K562 (cell line): ENCODE measurements at places on chromosomes 4 and X. TPM values are rescaled to one million over a fixed set of nuclear protein-coding genes. Genes with fewer than 3 reads are reported as not detected.

DNA sequence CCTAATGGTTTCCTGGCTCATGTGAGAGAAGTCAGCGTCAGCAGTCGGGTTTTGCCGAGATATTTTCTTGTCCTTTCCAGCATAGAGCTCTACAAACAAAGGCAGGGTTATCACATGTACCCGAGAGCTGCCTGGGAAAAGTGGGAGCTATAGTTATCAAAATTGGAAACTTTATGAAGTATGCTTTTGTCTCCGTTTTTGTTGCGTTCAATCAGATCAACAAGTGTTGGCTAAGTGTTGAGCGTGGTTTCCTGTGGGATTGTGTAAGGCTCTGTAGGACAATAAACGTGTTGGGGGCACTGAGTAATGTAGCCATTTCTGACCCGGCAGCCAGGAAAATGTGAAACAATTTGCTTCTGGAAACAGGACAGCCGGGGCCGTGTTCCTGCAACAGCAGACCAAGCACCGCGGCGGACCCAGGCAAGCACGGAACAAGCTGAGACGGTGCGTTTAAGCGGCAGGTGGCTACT lies at the start of gene BMX:
TSS of gene BMX (plus strand) at position 311 of the 470 bp plus-strand sequence. CDS start 7,547 bp downstream, outside the sequence.
- H3K27ac ChIP-seq: no peak within 1 kb of the TSS
- H3K4me1 ChIP-seq: no peaks in the 10 kb centered on the region
- no peak for DNase-seq
- H3K36me3 ChIP-seq: no peaks in the 10 kb centered on the region; the same call in 2 of the 3 replicates
- no peaks in the 10 kb centered on the region for H3K27me3 ChIP-seq

DNA sequence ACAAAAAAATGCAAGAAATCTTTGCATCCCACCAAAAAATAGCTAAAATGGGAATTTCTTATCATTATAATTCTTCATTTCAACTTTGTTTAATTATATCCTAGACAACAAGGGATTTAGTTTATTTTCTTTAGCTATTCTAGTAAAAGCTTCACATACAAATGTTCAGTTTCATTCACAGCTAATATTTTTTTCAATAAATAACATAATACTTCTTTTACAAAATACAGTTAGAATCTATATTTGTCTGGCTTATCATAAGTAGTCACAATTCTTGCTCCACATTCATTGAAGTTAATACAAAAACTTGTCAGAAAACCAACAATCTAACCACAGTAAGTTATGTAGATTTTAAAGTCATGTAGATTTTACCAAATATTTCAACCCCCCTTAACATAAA lies 414.4 kb downstream of the FAT4 start:
- no peak overlapping the region for H3K4me3 ChIP-seq
- no peaks in the 10 kb centered on the region for H3K27me3 ChIP-seq
- H3K4me1 ChIP-seq: no peaks in the 10 kb centered on the region

DNA sequence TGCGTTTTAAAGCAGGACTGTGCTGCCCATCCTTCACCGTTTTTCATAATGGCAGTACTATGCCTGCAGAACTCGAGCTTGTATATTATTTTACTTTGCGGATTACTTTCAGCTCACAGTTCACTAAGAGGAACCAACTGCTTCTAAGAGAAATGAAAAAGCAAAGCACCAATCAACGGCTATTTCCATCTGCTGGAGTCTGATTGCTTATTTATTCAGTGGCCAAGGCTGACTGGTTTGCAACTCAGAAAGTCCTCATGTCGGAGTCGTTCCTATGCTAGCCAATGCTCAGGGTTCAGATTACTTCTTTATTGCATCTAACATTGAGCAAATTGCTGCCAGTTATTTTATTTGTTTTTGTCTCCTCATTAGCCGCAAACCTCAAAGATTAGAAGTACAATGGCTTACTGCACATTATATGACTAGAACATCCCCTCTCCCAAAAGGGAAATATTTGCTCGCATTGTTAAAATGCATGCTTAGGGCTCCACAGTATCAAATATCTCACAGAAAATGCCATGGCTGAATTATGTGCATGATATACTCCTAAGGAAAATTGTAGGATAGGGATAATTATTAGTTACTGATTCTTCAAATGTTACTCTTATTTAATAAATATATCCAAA lies 1628.2 kb upstream of the ADGRL3 start:
- H3K27ac ChIP-seq: no peak overlapping the region
- DNase-seq: no peak
- no peaks in the 10 kb centered on the region for H3K36me3 ChIP-seq
- H3K27me3 ChIP-seq: no peaks in the 10 kb centered on the region

GUCY1B1 gene
- total RNA-seq: 0.11 TPM in 1 of 2 replicates, not detected in the other

- DNase-seq: no peak
- H3K27ac ChIP-seq: no peak overlapping the region
- peaks cover 17% of the 10 kb centered on the region; the same call in 2 of the 3 replicates for H3K4me1 ChIP-seq
- H3K4me3 ChIP-seq: no peak overlapping the region
- no peaks in the 10 kb centered on the region for H3K27me3 ChIP-seq
These were observed 50.9 kb downstream of the FAM193A start for GRCh38 chr4:2587213-2587823.

GRCh38 chr4:7526929-7527535 lies 92.3 kb upstream of the PSAPL1 start:
- H3K4me1 ChIP-seq: peaks cover 3% of the 10 kb centered on the region; the same call in 1 of the 2 replicates
- H3K36me3 ChIP-seq: no peaks in the 10 kb centered on the region
- DNase-seq: no peak
- no peak overlapping the region for H3K4me3 ChIP-seq
- peaks cover 55% of the 10 kb centered on the region for H3K27me3 ChIP-seq

EGF gene
- 1.2 and 1.5 TPM in 2 replicates for total RNA-seq

PALLD gene
- total RNA-seq: 0.35 and 0.89 TPM in 2 replicates

GRCh38 chrX:12002876-12003275 lies 135.4 kb upstream of the FRMPD4 start:
- H3K4me3 ChIP-seq: no peak overlapping the region
- no peak for DNase-seq
- H3K27ac ChIP-seq: no peak overlapping the region
- no peaks in the 10 kb centered on the region for H3K27me3 ChIP-seq
- H3K4me1 ChIP-seq: no peaks in the 10 kb centered on the region

GRCh38 chr4:32472918-32473317 lies 1752.7 kb downstream of the PCDH7 start:
- no peak for DNase-seq
- H3K27me3 ChIP-seq: no peaks in the 10 kb centered on the region
- no peak overlapping the region for H3K27ac ChIP-seq
- no peak overlapping the region for H3K4me3 ChIP-seq

GRCh38 chr4:8832113-8832915 lies 39.3 kb downstream of the HMX1 start:
- no peak for DNase-seq
- H3K4me3 ChIP-seq: no peak overlapping the region
- H3K36me3 ChIP-seq: no peaks in the 10 kb centered on the region
- 0 out of 3 replicates have a peak, but pooled peaks cover 3% of the 10 kb centered on the region for H3K27me3 ChIP-seq
- H3K27ac ChIP-seq: no peak overlapping the region

GIMD1 gene
- not detected in 2 replicates for total RNA-seq

- no peak overlapping the region for H3K27ac ChIP-seq
- no peaks in the 10 kb centered on the region for H3K27me3 ChIP-seq
- peaks cover 4% of the 10 kb centered on the region; the same call in 2 of the 3 replicates for H3K4me1 ChIP-seq
- H3K36me3 ChIP-seq: no peaks in the 10 kb centered on the region
These were observed 82.5 kb downstream of the CPE start for GRCh38 chr4:165461159-165461821.
